DND-41 (cell line): ENCODE measurements at places on chromosomes 1 and 21.
A peak's percentile ranks its signal among the peaks of the same experiment; 100 is the strongest.

GRCh38 chr1:88186911-88187310 is 497.2 kb upstream of the PKN2 start:
- no peak for DNase-seq

GRCh38 chr1:75548721-75549480 is 62.0 kb downstream of the SLC44A5 start:
- DNase-seq = no peak

DNA sequence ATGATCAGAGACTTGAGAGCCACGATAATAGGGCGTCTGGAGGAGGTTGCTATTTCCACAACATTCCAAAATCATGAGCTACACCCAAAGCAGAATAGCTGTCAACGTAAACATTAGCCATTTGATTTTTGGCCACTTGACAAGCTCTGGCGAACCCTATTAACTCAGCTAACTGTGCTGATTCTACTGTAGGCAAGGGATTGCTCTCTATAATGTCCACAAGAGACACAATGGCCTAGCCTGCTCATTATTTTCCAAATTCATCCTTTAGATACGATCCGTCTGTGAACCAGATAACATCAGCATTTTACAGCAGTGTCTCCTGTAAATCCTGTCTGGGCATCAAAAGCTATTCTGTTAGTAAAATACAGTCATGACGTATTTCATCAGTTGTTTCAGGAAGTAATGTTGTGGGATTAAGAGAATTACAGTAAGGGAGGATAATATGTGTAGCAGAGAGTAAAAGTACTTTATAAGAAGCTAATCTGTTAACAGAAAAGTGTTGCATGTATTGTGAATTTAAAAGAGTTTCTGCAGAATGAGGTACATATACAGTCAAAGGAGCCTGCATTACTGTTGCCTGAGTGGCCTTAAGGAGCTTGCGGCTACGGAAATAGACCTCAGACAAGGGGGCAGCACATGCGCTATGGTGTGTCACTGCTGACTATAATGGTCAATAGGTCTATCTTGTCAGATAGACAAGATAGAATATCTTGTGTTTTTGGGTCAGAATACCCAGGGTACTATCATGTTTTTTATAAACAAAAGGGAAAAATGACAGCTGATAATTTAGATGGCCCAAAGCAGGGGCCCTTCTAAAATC is 44.9 kb upstream of the TINAGL1 start:
- DNase-seq = no peak

DNA sequence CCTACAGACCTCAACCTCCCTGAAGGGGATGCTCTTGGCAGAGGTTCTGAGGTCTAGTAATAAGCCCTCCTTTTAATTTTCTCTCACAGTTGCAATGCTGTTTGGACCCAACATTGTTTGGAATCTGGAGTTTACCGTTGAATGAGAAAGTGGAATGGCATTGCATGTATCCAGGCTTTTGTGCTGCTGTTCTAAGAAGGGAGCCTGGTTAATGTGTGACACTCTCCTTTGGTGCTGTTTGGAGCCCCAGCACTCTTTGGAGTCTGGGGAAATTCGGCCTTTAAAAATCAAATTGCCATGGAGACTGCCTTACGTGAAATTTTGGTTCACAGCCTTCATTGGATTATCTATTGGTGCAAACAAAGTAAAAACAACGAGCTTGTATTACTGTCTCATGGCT is 23.7 kb upstream of the TMEM61 start:
- no peak for DNase-seq

GRCh38 chr21:45588871-45589491 is 46.7 kb upstream of the SLC19A1 start:
- no peak for DNase-seq

GRCh38 chr1:89610457-89611011 is 22.4 kb upstream of the LRRC8C start:
- DNase-seq = peak; percentile 74

GRCh38 chr1:2201062-2201461 is 6.5 kb upstream of the FAAP20 start:
- no peak for DNase-seq

DNA sequence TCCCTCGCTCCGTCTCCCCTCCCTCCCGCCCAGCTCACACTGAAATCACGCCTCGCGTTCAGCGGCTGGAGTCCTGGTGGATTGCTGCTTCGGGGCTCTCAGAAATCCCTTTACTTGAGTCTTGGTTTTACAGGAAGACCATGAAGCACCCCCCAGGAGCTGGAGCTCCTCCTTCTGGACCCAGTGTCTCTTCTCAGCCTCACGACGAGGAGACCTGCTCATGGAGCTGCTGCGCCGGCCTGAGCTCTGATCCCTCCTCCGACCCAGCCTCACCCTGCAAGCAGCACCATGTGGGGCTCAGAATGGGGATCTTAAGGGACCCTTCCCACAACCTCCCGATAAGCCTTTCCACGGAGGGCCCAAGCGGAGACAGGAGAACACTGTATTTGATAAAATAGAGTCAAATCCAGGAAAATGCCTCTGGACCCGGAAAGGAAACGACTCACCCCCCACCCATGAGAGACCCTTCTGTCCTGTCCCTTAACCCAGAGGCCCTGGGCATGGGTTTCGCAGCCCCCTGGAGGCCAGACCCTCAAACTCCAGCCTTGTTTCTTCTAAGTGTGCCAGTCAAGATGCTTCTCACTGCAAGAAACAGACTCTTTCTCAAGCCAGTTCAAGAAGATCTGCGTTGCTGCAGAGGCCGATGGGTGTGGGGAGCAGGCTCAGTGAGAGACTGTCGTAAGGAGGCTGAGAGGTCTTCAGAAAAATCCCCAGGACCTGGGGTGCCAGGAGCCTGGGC is 26.1 kb downstream of the PDE9A start:
- no peak for DNase-seq

GRCh38 chr1:84344286-84344685 is 42.8 kb downstream of the SAMD13 start:
- DNase-seq = no peak

DNA sequence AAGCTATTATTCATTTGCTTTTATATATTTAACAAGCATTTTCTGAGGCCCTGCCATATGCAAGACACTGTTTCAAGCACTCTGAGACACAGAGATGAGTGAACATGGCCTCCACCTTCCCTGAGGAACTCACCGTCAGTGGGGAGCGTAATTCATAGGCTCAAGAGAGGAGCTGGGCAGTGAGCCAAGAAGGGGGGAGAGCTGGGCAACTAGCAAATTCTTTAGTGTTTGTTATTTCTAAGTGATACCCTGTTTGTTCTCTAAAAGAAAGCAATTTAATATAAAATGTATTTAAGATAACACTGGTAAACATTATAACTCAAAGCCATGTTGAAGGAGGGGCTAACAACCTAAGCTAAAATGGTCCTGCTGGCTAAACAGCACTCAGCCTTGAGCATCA is 119.2 kb upstream of the NGF start:
- DNase-seq = no peak

- no peak for DNase-seq
Observed at GRCh38 chr1:45321444-45321843, 5.3 kb upstream of the HPDL start.

DNA sequence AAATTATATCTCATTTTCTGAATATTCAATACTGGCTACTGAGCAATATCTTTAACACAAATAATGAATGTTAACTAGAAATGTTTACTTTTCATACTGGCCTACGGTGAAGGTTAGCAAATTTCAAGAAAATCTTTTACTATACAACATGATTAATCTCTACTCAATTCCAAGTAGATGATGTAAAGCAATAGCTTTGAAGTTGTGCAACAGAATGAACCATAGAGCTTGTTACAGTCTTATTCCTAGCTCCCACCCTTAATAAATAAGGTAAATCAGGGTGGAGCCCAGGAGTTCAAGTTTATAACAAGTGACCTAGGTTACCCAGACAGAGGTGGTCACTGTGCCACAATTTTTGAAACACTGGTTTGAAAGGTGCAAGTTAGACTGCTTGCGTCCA is 1678.1 kb downstream of the KCNT2 start:
- no peak for DNase-seq

GRCh38 chr1:11550664-11551283 is 71.8 kb downstream of the DISP3 start:
- peak; percentile 86 for DNase-seq

DNA sequence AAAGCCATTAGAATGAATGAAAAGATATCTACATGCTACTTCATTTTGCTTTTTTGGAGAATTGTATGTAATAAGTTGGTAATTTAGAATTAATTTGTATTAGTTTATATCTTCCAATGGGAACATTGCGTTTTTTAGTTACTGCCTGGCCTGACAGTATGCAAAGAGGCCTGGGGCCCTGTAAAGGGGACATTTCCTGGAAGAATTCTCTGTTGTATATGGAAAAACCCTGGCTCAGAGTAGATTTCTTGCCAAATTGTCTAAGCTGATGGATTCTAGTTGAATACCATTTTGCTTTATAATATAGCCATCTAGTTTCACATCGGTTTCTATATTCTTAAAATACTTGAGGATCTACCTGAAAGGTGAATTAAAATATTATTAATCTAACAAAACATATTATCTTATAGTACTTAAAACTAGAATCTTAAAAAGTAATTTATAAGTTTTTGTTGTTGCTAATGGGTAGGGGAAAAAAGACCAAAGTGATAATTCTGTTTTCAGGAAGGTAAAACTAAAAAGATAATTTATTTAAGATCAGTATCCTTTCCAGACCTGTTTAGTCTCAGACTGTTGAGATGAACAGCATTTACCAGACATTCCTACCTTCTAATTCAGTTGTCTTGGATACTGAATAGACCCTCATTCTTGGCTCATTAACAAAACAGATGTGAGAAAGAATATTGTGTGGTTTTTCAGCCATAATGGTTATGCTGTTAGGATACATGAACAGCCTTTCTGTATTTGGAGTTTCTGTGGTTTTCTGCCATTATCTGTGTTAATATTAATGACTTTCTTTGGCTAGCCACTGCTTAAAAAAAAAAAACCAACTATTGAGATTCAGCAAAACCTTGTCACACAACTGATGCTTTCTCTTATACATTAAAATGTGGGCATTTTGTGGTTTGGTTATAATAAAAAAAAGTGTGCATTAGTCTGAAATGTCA is 4.8 kb downstream of the AGO3 start:
- no peak for DNase-seq
